Effector memory CD4-positive, alpha-beta T cell (primary cell): ENCODE measurements at places on chromosomes 7 and 10.

GRCh38 chr7:117408831-117409230, 18.5 kb downstream of the ASZ1 start:
- DNase-seq = no peak

DNA sequence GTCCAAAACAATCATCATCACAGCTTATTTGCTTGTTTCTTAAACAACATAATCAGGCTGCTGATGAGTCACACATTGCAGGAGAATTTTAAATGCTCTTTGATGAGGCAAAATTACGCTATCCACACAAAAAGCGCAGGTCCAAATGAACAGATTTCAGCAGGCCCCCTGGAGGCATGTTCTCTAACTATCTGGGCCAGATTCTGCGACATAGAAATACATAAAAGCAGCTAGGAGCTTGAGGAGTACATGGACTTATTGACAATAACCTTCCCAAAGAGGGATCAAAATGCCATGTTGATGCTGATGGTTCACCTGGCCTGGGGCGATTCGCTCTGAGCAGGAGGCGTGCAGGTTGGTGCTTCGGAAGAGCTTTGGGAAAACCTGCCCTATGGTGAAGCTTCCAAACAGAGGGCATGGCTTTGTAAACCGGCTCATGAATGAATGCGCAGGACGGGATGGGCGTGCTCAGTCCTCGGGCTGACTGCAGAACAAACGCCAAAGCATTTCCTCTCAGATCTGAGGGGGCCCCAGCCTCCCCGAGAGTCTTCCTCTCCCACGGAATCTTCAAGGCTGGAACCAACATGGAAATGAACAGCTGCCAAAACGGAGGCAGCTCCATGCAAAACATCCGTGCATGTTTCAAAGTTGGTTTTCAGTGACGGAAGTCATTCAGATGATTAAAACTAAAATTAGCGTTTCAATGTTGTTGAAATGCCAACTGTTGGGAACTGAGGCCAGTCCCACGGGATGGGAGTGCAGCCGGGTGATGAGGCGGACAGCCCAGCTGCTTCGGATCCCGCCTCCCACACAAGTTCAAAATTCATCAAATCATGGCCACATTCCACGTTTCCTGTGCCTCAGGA, 179.6 kb downstream of the TCERG1L start:
- DNase-seq = no peak

GRCh38 chr10:74953214-74953613, 126.8 kb downstream of the KAT6B start:
- DNase-seq = no peak

DNA sequence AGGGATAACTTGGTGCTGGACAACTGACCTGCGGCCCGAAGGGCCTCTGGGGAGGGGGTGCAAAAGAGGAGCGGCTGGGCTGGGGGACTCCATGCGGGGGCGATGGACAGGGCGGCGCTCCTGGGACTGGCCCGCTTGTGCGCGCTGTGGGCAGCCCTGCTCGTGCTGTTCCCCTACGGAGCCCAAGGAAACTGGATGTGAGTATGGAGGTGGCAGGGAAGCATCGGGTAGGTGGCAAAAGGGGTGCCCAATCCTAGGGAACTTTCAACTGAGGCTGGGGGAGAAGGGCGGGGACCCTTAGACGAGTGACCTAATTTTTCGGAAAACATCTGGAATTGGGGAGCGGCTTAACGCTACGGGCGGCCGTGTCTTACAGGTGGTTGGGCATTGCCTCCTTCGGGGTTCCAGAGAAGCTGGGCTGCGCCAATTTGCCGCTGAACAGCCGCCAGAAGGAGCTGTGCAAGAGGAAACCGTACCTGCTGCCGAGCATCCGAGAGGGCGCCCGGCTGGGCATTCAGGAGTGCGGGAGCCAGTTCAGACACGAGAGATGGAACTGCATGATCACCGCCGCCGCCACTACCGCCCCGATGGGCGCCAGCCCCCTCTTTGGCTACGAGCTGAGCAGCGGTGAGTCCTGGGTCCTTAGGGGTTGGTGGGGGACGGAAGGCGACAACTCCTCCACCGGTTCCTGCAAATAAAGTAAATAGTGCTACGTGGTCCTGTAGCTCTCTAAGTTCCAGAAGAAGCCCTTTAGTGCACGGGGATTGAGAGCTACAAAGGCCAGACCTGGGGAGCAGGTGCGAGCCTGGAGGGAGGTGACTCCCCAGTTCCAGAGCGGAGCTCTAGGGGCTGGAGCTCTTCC, 622 bp downstream of the WNT16 start:
- DNase-seq = no peak

DNA sequence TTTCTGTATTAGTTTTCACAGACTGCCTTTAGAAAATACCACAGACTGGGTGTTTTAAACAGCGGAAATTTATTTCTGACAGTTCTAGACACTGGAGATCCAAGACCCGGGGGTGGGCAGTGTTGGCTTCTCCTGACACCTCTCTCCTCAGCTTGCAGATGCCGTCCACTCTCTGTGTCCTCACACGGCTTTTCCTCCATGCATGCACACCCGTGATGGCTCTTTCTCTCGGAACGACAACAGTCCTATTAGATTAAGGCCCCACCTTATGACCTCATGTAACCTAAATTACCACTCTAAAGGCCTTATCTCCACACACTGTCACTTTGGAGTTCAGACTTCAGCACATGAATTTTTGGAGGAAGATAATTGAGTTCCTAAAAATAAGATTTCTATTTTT, 142.9 kb upstream of the VWC2 start:
- DNase-seq = no peak

GRCh38 chr7:150367677-150368095, 936 bp upstream of the REPIN1 start:
- no peak for DNase-seq

DNA sequence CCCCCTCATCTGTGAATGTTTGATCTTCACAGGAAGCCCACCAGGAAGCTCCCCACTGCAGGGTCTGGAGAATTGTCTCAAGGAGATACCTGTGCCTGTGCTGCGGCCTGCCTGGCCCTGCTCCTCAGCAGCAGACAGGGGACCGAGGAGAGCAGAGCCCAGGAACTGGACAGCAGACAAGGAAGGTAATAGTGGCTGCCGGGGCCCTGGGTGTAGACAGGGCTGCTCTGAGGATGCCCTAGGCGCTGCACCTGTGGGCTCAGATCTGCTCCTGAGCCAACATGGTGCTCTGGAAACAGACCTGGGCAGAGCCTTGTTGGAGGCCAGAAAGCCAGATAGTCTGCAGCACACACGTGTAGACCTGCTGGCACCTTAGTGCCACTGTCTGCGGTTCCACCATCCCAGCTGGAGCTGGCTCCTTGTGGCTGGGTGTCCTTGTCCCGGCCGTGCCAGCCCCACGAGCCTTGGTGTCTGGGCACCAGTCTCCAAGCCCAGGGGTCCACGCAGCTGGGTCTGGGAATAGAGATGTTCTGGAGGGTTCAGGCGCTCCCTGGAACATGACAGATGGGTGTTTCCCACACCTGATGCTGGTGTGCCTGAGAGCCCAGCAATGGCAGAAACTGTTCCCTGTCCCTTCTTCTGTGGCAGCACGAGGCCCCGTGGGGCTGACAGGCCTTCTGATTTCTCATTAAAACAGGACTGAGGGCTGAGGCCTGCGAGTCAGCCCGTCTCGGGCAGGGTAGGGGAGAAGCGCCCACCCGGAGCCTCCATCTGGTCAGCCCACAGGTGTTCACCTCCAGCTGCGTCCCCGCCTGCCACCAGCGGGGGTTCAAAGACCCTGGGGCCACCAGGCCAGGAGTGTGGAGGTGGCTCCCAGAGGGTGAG, 44.7 kb downstream of the ZNF467 start:
- DNase-seq = no peak

- no peak for DNase-seq
Measured at GRCh38 chr7:44568771-44569560, 4.7 kb downstream of the DDX56 start.

- no peak for DNase-seq
Measured at GRCh38 chr7:140616328-140616727, 24.3 kb downstream of the DENND2A start.

- DNase-seq = no peak
Measured at GRCh38 chr7:84568781-84569180, 374.2 kb upstream of the SEMA3A start.

DNA sequence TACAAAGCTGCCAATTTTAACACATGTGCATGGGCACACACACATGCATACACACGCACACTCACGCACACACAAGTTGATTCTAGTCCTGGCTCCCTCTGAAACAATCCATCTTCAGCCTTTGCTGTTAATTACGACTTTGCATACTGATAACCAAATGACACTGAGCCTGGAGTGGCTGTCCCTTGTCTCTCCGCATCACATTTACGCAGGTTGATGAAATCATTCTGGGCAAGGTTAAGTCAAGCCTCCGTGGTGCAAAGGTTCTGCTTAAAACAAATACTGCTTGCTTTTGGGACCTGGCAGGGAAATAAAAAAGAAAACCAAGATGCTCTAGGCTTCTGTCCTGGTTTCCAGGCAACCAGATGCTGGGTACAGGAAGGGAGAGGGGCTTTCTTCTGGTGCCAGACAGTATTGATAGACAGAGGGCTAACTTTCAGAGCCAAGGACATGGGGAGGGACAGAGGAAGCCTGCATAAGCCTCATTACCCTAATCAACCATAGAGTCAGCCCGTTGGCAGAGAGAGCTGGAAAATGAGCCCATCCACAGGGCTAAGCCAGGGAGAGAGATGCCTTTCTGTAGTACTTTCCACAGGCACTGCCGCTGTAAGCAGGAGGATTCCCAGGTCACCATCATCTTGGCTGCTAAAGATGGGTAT, 233.0 kb downstream of the WDR11 start:
- no peak for DNase-seq

DNA sequence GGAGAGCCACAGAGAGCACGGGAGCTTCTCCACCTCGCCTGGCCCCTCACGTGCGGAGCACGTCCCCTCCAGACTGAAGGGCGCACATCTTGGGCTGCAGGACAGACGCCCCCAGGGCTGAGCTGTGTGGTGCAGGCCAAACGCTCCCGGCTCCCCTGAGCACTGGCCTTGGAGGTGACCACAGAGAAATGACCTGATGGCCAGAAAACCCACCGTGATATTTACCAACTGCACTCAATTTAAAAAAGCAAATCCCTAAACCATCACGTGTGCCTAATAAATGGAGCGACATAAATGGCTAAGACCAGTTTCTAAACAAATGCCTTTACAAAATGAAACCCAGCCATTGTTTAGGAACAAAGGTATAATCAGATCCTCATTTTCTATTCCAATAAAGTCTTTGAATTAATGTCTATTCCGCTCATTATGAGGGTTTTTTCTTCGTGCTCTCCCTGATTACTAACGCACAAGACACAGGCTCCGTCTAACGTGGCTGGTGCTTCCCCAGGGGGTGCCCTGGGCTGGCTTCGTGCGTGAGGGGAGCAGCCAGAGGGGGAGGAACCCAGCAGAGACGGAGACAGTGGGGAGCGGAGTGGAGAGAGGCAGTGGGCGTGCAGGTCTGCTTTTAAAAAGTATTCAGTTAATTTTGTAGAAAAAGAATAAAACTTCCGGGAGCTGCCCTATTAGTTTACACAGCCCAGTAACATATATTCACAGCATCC, 190.3 kb downstream of the DNAJB6 start:
- no peak for DNase-seq

DNA sequence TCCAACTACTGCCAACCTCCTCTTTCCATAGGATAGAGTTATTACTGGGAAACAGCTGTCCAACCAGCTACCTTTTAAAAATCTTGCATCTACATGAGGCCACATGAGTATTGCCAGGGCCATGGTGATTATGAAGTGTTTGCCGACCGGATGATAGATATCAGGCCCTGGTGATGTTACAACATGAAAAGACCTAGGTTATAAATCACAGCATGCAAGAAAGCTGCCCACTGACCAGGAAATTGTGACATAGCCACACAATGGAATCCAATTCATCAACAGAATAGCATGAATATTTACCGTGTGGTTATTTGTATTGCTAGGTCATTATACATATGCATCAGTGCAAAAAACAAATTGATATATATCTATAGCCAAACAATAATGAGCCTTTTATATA, 517.0 kb downstream of the INHBA start:
- no peak for DNase-seq

DNA sequence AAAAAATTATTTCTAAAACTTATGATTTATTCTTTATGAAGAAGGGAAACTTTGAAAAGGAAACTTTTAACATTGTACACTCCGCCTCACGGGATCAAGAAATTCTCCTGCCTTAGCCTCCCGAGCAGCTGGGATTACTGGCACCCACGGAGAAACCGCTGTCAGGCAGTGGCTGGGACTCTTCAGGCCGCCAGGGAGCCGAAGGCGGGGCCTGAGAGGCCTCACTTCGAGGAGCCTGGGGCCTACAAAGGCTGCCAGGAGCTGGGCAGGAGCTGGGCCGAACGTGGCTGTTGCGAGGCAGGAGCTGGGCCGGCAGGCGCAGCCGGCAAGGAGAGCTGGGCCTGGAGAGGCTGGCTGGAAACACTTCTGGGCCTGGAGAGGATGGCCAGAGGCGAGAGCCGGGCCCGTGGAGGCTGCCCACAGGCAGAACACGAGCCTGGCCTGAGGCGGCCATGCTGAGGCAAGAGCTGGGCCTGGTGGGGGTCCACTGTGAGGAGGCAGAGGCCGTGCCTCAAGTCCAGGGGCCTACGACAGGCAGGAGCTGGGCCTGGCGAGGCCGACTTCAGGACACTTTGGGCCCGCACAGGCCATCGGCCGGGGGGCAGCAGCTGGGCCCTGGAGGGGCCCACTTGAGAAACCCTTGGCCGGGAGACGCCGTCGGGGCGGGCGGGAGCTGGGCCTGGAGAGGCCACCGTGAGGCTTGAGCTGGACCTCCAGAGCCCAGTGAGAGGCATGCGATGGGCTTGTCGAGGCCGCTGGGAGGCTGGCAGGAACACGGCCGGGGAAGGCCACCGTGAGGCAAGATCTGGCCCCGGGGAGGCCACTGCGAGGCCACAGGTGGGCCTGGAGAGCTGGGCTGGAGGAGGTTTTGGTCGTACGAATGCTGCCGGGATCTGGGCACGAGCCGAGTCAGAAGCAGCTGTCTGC, 23.7 kb downstream of the MDH2 start:
- DNase-seq = no peak

DNA sequence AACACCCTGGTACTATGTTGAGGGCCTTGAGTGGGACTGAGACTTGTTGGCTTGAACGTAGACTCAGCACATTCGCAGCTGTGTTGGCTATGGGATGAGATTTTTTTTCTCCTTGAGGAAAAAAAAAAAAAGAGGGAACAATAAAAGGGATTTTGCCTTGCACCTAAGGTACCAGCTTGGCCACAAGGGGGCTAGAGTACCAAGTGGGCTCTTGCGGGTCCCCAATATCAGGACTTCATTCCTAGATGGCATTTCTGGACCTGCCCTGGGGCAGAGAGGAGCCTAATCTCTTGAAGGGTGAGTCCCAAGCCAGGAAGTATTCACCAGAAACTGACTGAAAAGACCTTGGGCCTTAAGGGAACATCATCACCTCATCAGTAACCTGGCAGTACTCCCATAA, 1083.6 kb upstream of the PHF14 start:
- no peak for DNase-seq

DNA sequence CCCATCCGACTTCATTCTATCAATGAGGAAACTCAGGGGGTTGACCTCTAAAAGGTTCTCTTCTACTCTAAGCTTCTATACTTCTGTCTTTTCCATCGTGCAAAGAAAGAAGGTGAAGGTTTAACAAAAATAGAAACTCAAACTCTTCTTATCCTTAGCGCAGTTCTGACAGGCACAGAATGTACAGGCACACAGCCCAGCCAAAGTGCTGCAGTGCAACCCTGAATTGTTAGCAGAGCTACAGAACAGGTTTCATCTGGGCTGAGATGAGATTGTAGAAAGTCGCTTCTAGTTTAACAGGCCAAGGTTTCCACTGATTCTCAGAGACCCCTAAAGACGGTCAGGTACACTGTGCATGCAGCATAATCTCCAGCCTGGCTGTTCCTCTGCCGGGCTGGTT, 79.3 kb upstream of the AFAP1L2 start:
- DNase-seq = no peak
